ENCODE measurements at places on chromosomes 3 and 15.

GRCh38 chr15:96207377-96208006, 123.0 kb upstream of the NR2F2 start:
- no peak for DNase-seq

DNA sequence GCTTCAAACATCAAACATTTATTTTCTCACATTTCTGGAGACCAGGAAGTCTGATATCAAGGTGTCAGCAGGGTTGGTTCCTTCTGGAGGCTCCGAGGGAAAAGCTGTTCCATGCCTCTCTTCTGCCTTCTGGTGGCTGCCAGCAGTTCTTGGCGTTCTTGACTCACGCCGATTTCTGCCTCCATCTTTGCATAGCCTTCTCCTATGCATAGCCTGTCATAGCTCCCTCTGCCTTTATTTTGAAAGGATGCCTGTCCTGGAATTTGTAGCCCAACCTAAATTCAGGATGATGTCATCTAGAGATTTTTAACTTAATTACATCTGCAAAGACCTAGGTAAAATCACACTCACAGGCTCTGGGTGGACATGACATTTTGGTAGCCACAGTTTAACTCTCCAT, 70.4 kb downstream of the RGMA start:
- DNase-seq = no peak

GRCh38 chr3:31762888-31763351, 218.1 kb downstream of the OSBPL10 start:
- DNase-seq = no peak

GRCh38 chr3:23647706-23648258, 158.0 kb upstream of the UBE2E1 start:
- DNase-seq = no peak

DNA sequence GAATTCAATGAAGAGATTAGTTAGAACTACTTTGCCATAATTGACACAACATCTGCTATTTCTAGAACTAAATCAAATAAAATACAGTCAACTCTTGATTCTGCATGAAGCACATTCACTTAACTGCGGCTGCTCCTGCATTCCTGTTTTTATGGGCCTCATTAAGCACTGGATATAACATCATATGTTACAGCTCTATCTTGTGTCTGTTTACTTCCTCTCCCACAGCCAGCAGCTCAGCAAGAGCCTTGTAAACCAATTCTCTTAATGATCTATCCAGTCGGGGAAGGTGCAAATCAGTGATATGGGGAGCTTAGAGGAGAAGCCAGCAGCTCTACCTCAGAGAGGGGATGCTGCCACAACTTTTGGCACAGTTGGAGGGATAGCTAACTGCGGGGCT, 329.2 kb downstream of the ARRDC4 start:
- no peak for DNase-seq

DNA sequence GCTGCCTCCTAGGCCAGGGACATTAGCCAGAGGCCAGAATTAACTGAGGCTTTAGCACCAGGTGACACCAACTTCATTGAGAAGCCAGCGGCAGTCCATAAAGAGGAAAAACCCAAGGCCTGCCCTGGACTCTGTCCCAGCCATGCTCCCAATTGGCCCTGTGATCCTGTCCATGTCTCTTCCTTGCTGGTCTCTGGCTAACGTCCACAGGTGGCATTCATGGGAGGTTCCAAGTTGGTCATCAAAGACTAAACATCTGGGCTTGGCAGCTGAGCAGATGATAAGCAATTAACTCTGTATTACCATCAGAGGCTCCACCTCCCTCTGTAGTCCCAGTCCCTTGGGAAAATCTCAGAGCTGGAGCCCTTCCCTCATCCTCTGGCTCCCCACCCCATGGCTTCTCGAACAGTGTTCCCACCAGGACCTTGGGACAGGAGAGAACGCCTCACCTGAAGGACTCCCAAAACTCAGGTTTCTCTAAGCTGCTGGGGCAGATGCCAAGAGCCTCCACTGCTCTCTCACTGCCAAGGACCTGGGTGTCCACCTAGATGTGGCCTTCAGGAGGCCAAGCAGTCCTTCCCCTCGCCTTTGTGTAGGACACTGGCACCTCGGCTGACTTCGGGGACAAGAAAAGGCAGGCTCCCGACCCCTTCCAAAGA, 40.4 kb downstream of the GOLGA6A start:
- no peak for DNase-seq

GRCh38 chr3:146625186-146625775, 20.1 kb upstream of the PLSCR5 start:
- no peak for DNase-seq

- DNase-seq = no peak
Measured at GRCh38 chr3:16837602-16838001, 47.2 kb upstream of the PLCL2 start.

- no peak for DNase-seq
Measured at GRCh38 chr15:72964542-72964941, 87.7 kb upstream of the NEO1 start.

- DNase-seq = no peak
Measured at GRCh38 chr3:108145578-108145977, 54.7 kb upstream of the CD47 start.

DNA sequence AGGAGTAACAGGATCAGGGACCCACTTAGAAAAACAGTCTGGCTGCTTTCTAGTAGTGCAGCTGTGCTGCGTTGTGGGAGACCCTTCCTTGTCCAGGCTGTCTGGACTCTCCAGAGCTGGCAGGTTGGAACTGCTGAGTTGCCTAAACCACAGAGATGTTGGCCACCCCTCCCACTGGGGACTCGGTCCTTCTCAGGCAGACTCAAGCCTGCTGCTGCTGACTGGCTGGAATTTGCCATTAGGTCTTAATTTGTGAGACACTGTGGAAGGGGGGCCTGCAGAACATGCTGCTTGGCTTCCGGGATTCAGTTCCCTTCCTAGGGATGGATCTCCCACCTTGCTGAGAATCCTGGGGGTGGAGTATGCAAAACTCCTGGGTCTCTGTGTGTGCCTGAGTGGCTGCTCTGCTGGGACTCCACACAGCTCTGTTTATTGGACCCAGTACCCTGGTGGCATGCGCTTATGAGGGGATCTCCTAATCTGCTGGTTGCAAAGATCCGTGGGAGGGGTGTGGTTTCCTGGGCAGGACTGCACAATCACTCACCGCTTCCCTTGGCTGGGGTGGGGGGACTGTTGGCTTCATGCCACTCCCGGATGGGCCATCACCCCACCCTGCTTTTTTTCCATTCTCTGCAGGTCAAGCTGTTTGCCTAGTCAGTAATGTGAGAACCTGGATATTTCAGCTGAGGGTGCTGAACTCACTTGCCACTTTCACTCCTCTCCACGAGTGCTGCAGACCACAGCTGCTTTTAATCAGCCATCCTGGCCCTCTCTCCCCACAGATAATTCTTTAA, 150.5 kb downstream of the CFAP20DC start:
- peak; percentile 38 for DNase-seq

DNA sequence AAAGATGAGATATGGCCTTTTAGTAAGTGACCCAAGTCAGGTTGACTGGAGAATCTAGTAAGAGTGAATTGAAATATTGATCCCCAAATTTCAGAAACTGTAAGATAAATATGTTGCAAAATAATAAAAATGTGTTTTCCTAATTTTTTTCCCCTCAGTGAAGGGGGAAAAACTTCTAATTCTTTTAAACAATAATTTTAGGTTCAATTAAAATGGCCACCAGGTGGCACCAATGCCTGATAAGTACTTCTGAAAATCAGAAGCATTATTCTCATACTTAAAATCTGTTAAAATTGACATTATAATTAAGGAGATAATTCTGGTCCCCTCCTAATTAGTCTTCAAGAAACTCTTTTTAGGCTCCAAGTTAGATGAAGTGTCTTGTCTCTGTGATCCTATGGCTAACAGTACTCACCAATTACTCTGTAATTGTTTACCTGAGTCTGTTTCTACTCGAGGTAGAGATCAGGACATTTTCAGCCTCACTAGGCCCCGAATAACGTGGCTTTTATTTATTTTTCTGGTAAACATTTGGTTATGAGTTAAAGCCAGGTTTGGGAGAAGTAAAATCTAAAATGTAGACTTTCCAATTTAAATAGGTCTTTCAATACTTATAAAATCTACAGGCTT, 52.6 kb downstream of the NMD3 start:
- DNase-seq = no peak

GRCh38 chr3:168325684-168326083, 230.0 kb upstream of the GOLIM4 start:
- DNase-seq = no peak

GRCh38 chr15:80265021-80265420, 13.0 kb upstream of the CTXND1 start:
- peak; percentile 31 for DNase-seq

DNA sequence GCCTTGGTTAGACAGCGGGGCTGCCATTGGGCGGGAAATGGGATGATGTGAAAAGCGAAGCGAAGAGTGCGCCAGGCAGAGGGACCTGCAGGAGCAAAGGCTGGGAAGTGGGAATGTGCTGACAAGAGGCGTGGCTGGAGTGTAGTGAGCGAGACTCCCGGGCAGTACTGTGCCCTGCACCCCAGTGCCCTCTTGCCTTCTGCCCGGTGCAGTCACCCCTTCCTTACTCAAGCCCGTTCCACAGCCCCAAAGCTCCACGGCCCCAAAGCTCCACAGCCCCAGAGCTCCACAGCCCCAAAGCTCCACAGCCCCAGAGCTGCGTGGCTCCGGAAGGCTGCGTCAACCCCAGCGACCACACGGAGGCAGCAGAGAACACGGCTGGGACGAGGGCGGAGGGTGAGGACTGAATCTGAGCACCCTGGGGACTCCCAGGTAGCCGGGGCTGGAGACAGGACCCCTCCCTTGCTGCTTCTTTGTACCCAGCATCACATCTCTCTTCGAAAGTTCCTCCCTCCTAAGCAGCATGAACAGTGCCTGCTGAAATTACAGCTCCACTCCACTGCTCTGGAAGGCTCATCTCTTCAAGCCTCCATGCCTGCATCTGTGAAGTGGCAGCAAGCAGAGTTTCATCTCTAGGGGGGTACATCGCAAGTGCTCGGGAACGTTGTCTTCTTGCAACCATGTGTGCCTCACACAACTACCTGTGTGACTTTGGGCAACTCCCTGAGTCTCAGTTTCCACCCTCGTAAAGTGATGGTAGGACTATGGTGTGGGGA, 108.9 kb downstream of the FBLN2 start:
- peak; percentile 62 for DNase-seq

- DNase-seq = no peak
Measured at GRCh38 chr3:132386259-132386658, 31.0 kb upstream of the DNAJC13 start.

DNA sequence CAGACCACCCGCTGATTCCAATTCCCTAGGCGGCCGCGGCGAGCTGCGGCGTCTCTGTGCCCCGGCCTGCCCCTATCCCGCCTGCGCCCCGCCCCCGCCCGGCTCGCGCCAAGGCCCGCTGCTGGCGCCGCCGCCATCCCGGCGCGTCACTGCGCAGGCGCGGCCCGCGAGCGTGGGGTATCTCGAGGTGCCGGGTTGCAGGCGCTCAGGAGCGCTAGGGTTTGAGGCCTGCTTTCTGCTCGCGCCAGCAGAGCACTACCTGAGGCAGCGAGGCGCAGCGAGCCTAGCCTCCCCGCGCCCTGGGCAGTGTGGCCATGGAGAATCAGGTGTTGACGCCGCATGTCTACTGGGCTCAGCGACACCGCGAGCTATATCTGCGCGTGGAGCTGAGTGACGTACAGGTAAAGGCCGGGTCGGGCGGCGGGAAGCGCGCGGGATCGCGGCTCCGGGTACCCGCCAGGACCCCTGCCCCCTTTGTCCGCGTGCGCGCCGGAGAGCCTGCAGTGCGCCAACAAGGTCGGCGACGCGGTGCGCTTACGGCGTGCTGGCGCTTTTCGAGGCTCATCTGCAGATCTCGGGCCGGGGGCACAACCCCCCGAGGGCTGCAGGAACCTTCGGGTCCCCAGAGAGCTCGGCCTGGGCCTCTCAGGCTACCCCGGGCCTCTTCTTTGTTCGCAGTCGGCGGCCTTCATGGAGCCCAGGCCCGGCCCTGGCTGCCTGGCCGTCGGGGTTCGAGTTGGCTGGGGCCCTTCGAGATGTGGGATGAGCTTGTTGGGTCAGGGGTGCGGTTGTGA, at the start of gene HACD3:
HACD3 (plus strand) TSS at position 146 of the 794 bp plus-strand sequence; CDS start at position 315, 169 bp downstream.
- DNase-seq = peak; percentile 93

- DNase-seq = no peak
Measured at GRCh38 chr15:60184579-60184978, 180.5 kb downstream of the FOXB1 start.

GRCh38 chr3:141735176-141735575, 2.9 kb upstream of the RNF7 start:
- DNase-seq = no peak

DNA sequence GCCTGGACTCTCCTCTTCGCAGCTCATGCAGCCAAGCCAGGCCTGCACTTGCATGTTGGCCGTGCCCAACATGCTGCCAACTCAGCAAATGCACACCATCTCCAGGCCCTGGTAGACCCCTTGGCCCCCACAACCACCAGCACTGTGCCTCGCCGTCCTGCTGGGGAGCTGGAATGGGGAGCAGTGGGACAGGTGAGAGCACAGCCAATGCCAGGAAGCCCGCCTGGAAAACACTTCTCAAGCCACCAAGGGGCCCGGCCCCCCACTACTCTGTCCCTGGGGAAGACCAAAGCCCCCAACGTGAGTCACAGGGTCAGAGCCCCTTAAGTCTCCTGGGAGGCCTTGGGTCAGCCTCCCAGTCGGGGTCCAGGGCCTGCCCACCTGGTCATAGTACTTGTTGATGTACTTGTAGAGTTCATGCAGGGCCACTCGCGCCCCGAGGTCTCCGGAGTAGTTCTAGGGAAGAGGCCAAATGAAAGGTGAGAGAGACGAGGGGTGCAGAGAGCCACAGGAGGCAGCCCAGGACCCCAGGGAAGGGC, 24.5 kb downstream of the PLXNB1 start:
- DNase-seq = no peak

- DNase-seq = peak; percentile 3
Measured at GRCh38 chr3:129934234-129935123, 40.0 kb upstream of the TRH start.

GRCh38 chr3:98755601-98756000, 7.5 kb upstream of the ST3GAL6 start:
- no peak for DNase-seq

GRCh38 chr15:41849861-41850260, 11.2 kb downstream of the PLA2G4B start:
- DNase-seq = no peak

GRCh38 chr3:142188846-142189245, 36.5 kb downstream of the GK5 start:
- DNase-seq = no peak
